Large intestine (tissue), 12 donors: ENCODE measurements at places on chromosomes 5 and 9. TPM values are rescaled to one million over a fixed set of nuclear protein-coding genes. Genes with fewer than 3 reads are reported as not detected.

- DNase-seq: no peak
- no peaks in the 10 kb centered on the region for H3K36me3 ChIP-seq
- no peak overlapping the region for H3K4me3 ChIP-seq
- H3K4me1 ChIP-seq: no peaks in the 10 kb centered on the region
- no peak overlapping the region for H3K27ac ChIP-seq
- no peaks in the 10 kb centered on the region for H3K27me3 ChIP-seq
Observed at GRCh38 chr5:40258222-40258621, 421.5 kb upstream of the PTGER4 start.

- no peak overlapping the region for H3K4me3 ChIP-seq
- no peak for DNase-seq
- H3K27ac ChIP-seq: no peak overlapping the region
- H3K4me1 ChIP-seq: no peaks in the 10 kb centered on the region
- no peaks in the 10 kb centered on the region for H3K27me3 ChIP-seq
Observed at GRCh38 chr5:161697001-161697400, 11.5 kb downstream of the GABRA6 start.

DNA sequence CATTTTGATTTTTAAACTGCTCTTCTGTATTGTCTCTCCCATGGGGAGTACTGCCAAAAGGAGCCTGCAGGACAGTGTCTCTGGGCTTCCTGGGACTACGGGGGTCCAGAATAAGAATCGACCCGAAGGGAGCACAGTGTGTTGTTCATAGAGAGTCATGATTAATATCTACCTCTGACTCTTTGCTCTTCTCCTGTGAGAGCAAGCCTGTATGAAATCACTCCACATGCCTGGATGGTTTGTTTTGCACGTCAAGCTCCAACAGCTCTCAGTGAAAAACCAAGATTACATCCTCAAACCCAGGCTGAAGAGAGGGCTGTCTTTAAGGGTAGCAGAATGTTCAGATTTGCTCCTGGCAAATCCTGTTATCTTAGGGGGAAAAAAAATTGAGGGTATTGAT is 1860.0 kb upstream of the WWC1 start:
- no peaks in the 10 kb centered on the region for H3K27me3 ChIP-seq
- no peak overlapping the region for H3K27ac ChIP-seq
- DNase-seq: no peak
- H3K4me1 ChIP-seq: no peaks in the 10 kb centered on the region

DNA sequence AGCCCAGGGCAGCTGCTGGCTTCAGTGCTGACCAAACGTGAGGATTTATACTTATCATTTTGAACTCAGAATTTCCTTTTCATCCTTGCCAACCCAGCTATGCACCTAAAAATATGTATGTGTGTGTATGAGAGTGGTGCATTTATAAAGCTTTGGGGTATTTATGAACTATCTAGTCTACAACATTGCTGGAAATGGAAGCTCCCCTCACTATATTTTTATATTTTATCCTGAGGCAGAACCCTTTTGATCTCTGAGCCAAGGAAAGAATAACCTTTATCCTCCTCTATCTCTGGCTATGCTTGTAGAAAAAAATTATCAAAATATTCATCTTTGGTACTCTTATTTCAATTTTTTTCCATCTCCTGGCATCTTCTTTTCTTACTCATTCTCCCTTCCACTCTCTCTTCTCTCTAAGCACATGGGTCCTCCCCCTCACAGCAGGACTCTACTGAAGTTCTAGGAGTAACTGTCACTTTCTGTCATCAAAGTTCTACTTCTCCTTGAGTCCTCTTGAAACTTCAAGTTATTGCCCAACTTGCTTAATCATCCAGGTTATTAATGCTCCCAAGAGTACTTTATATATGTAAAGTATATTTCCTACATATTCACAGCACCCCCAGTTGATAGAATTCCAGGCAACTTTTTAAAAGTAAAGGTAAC is 190.9 kb downstream of the HINT1 start:
- H3K36me3 ChIP-seq: no peaks in the 10 kb centered on the region
- H3K4me3 ChIP-seq: no peak overlapping the region
- H3K27ac ChIP-seq: no peak overlapping the region
- H3K4me1 ChIP-seq: no peaks in the 10 kb centered on the region

DNA sequence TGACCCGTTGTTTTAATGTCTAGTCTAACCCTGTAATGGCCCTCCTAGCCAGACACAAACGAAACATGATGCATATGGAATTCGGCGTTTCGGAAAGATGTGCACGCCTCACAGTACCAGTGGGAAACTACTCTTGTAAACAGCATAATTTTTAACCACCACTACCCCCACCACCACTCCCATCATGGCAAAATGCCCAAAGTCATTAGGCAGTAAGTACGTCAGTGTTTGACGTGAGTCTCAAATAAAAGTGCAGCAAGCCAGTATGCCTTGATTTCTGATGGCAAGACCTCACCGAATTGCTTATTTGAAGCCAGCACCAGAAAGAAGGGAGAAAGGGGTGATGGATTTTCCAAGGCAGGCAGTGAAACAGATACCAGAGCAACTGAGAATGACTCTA is 71.4 kb downstream of the ADRB2 start:
- H3K27me3 ChIP-seq: peaks cover 3% of the 10 kb centered on the region
- H3K4me1 ChIP-seq: no peaks in the 10 kb centered on the region
- H3K27ac ChIP-seq: no peak overlapping the region
- no peaks in the 10 kb centered on the region for H3K36me3 ChIP-seq

DNA sequence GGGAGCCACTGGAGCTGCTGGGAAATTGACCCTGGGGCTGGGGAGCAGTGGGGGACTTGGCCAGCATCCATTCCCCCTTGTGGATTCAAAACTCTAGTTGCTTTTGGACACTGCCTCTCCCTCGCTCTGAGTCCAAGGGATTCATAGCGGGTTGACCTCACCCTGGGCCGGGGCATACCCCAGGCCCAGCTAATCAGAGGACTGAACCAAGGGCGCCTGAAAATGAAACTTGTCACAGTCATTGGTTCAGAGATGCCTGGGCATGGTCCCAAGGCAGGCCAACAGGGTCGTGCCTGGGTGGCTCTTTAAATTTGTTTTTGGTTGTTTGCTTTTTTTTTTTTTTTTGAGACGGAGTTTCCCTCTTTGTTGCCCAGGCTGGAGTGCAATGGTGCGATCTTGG is 22.6 kb downstream of the STK10 start:
- no peak overlapping the region for H3K4me3 ChIP-seq
- no peaks in the 10 kb centered on the region for H3K27me3 ChIP-seq
- no peaks in the 10 kb centered on the region for H3K4me1 ChIP-seq
- no peaks in the 10 kb centered on the region for H3K36me3 ChIP-seq

GRCh38 chr5:96958977-96959376 is 23.1 kb downstream of the LNPEP start:
- DNase-seq: no peak
- peaks cover 3% of the 10 kb centered on the region for H3K36me3 ChIP-seq
- no peaks in the 10 kb centered on the region for H3K27me3 ChIP-seq
- no peak overlapping the region for H3K4me3 ChIP-seq

GRCh38 chr9:82553654-82554366 is 509.1 kb downstream of the RASEF start:
- no peak overlapping the region for H3K4me3 ChIP-seq
- no peaks in the 10 kb centered on the region for H3K36me3 ChIP-seq
- peaks cover 6% of the 10 kb centered on the region for H3K4me1 ChIP-seq
- no peak for DNase-seq
- no peak overlapping the region for H3K27ac ChIP-seq
- H3K27me3 ChIP-seq: no peaks in the 10 kb centered on the region

- no peak overlapping the region for H3K27ac ChIP-seq
- H3K36me3 ChIP-seq: no peaks in the 10 kb centered on the region
- no peak overlapping the region for H3K4me3 ChIP-seq
Observed at GRCh38 chr5:20522905-20523482, 535.0 kb upstream of the CDH18 start.

DNA sequence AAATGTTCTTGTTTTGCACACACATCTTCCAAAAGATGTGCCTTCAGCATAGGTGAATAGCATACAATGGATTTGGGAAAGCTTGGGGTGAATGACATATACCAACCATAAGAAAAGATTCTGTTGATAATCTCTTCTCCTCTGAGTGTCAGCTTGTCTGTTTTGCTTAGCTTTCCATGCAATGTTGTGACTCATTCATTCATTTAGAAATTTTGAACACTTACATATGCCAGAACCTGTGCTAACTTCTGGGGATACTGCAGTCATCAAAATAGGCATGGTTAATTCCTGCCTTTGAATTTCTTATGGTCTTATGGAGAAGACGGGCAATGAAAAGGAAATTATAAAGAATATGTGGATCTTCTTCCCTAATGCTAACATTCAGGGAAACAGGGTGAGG is 14.1 kb downstream of the ADRB2 start:
- no peaks in the 10 kb centered on the region for H3K4me1 ChIP-seq
- no peak overlapping the region for H3K4me3 ChIP-seq
- no peaks in the 10 kb centered on the region for H3K36me3 ChIP-seq

DNA sequence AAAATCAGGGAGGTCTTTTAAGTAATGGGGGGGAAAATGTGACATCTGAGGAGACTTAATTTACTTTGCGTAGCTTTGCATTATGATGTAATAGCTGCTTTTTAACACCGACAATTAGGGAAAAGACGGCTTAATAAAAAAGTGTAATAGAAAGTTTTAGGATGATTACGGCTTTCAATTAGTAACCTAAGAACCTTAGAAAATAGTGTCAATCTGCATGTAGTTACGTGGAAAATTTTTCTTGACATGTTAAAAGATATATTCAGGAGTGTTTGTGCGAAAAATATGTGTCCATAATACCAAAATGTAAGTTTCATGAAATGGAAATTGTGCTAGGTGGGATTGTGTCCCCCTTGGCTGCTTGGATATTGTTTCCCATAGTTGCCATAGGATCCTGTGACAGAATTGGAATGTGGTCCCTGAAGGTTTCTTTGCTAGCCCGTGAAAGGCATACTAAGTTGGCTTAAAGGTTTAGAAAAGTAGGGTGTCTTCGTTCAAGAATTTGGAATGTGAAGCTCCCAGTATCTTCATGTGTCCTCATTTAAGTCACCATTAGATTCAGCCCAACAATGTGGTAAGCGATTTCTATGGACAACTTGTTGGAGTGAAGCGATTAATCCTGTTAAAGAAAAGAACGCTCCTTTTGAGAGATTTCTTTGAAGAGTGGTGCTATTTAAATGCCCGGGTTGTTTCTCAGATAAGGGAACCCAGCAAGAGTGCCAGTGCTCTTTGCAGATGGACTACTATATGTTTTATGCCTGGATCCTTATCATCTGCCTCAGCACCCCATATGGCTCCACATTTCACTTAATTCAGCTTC is 2.0 kb downstream of the RGMB start:
- H3K27me3 ChIP-seq: no peaks in the 10 kb centered on the region
- peak overlapping the region; percentile 72 for H3K4me3 ChIP-seq
- H3K36me3 ChIP-seq: peaks cover 9% of the 10 kb centered on the region
- DNase-seq: no peak
- H3K27ac ChIP-seq: peak overlapping the region; percentile 75
- H3K4me1 ChIP-seq: peaks cover 11% of the 10 kb centered on the region

DNA sequence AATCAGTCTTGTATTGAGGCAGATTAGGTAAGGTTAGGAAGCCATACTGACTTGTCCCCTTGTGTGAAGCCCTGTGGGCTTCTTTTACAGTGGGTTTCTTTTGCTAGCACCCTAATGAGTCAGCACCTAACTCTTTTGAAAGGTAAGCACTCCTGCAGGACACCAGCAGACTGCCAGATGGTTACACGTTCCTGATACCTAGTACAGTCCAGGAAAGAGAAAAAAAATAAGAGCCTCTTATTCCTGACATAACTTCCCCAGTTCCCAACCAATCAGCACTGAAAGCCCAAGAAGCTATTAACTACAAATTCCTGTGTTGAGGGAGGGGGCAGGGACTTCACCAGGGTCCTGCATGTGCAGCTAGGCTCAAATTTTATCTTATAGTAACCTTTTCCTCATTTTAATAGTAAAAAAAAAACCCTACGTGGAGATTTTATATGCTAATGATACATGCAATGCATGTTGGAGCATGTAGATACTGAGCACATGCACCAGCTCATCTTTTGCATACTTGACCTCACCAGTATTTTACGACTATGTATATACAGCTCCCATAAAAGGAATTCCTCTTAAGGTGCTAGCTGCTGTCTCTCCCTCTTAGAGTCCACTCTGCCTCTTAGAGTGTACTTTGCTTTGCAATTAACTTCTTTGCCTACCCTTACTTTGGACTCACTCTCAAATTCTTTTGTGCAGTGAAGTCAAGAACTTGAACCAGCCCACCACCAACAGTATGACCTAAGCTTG is 84.7 kb upstream of the RORB start:
- H3K4me1 ChIP-seq: no peaks in the 10 kb centered on the region
- DNase-seq: no peak
- no peak overlapping the region for H3K27ac ChIP-seq
- no peaks in the 10 kb centered on the region for H3K36me3 ChIP-seq

DNA sequence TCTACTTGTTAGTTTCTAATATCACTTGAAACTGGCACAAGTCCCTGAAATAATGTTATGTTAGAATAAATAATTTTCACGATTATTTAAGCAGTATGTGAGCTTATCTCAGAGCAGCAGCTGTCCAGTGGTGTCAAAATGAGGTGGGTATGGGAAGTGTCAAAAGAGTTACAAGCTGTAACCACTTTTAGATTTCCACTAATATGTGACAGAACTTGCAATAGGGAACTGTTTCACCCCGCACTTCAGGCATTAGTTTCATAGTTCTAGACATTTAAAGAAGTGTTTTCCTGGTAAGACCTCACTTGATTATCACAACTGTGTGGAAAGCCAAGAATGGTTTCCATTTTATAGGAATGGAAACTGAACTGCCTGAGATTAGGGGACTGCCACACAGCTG is 2.9 kb upstream of the ISCA1 start:
- DNase-seq: no peak
- H3K27ac ChIP-seq: no peak overlapping the region
- H3K4me1 ChIP-seq: peaks cover 7% of the 10 kb centered on the region
- H3K4me3 ChIP-seq: no peak overlapping the region
- H3K36me3 ChIP-seq: no peaks in the 10 kb centered on the region
- no peaks in the 10 kb centered on the region for H3K27me3 ChIP-seq

DNA sequence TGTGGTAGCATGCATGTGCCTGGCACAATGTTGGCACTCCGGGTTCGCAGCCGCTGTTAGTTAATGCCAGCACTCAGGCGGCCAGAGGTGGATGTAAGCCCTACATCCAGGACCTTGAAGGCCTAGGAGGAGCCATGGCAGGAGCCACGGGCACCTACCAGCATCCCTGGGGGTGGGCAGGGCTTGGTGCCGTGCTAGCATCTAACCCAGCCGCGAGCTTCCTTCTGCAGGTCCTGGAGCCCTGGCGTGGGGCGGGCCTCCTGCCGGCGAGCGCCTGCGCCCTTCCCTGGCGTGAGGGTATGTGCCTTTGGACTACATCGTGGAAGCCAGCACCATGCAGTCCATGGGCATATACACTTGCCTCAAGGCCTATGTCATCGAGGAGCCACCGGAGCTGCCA is 53.8 kb downstream of the COL27A1 start:
- no peaks in the 10 kb centered on the region for H3K27me3 ChIP-seq
- H3K4me1 ChIP-seq: peaks cover 27% of the 10 kb centered on the region
- no peak overlapping the region for H3K27ac ChIP-seq
- H3K36me3 ChIP-seq: peaks cover 69% of the 10 kb centered on the region
- H3K4me3 ChIP-seq: no peak overlapping the region
- DNase-seq: no peak

The HBEGF gene
- 4.7 TPM for polyA plus RNA-seq

The PARP8 gene
- polyA plus RNA-seq: 16.9 TPM

The ACOT12 gene
- 0.72 TPM for polyA plus RNA-seq

The PCBD2 gene
- 15.8 TPM for polyA plus RNA-seq
